Left forelimb (tissue), 1 donor: ENCODE measurements at places on chromosomes 2 and 18.

DNA sequence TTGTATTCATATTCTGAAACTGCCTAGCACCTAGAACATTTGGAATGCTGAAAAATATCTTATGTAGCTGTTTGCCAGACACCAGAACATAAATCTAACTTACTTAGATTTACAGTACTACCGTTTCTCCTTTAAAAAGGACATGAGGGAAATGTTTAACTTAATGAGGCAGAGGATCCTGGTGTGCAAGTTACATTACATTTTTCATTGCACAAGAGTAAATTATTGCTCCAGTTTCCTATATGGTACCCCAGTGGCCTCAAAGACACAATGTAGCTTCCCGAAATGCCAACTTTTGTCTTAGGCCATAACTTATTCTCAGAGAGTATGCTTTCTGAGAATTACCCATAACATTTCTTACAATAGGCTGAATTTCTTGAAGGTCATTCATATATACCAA, 105.5 kb upstream of the DTNA start:
- no peak for DNase-seq

- DNase-seq = peak; percentile 84
Observed at GRCh38 chr2:64646007-64646880, 7.5 kb downstream of the SERTAD2 start.

- DNase-seq = no peak
Observed at GRCh38 chr18:6270771-6271216, 143.9 kb downstream of the L3MBTL4 start.

DNA sequence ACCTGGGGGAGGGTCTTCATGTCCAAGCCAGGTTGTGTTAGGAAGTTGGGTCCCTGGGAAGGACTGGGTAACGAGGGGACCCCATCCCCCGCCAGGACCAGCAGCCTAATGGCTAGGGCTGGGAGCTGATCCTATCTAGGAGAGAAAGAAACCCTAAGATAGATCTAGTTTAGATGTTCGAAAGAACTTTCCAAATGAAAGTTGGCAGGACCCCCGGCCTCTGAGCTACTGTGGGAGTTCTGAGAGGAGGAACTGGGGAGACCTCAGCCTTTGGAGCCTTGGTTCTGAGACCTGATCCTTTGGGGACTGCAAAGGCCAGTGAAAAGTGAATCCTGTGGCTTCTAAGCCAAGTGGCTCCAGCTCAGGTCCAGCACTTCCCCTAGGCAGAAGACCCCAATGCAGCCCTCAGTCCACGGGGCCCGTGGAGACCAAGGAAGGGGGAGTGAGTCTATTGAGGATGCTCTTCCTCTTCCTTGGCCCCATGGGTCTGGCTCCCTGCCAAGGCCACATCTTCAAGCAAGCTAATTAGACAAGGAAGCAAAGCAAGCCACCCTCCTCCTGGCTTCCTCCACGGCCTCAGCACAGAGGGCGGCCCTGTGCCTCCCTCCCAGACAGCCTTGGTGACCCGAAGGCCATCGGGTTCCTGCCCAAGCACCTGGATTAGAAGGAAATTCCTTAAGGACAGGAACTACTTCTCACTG, 23.5 kb downstream of the CCT7 start:
- DNase-seq = no peak

DNA sequence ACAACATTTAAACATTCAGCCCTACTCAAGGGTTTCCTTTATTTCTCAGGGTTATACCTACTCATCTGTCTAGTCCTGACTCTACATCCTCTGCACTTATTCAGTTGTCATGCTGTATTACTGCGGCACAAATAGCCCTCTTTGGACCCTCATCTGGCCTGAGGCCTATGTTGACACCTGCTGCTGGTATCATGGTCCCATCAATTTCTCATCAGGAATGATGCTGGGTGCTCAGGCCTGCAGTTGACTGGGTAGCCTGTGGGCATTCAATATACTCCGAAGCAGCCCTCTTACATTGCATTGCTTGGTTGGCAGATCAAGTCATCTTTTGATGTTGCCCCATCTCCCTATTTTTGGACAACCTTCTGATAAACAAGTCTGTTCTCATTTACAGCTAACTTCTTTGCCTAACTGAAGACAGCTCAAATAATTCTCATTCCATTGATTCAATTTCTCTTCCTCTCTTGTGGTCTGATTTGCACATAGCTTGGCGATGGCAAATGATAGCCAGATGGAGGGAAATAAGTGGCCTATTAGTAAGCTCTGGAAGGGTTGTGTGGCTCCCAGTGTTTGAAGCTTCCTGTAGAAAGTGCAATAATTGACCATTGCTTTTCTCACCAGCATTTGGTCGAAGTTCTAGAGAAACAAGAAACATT, 19.1 kb upstream of the MC4R start:
- DNase-seq = no peak

DNA sequence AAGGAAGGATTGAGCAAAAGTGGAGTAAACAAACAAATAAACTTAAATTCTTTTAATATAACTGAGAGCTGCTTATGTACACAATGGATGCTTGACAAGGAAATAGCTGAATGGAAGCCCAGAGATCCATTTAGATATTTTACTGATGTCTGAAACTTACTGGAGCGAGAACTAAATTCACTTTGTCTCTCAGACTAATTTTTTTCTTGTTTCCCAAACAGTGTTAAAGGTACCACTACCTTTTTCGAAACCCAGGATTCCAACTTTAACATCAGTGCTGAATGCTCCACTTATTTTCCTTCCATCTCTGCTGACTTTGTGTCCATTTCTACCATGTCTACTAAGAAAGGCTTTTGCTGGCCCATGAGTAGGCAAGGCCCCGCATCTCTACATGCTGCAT, 4.0 kb downstream of the EFEMP1 start:
- no peak for DNase-seq

DNA sequence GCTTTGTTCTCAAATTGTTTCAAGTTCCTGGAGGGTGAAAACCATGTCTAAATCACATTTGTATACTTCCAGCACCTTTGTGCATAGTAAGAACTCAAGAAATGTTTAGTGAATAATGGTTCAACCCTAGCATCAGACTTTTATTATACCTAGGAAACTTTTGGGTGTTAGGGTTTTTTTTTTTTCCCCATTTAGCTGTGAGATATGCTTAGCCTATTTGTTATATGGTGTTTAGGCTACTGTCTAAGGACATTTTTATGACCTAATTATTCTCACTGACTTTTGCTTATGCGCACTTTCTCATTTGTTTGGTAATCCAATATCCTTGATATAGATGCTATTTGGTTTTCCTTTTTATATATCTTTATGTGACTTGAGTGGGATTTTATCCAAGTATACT, 164.7 kb downstream of the PHLPP1 start:
- DNase-seq = no peak

- no peak for DNase-seq
Observed at GRCh38 chr2:145789636-145790035, 1269.7 kb upstream of the ZEB2 start.

- DNase-seq = no peak
Observed at GRCh38 chr2:215521031-215521430, 85.2 kb upstream of the FN1 start.

GRCh38 chr2:39523308-39524044, 86.4 kb upstream of the MAP4K3 start:
- DNase-seq = no peak

GRCh38 chr2:1968209-1968987, 224.1 kb upstream of the PXDN start:
- DNase-seq = no peak

GRCh38 chr2:166627893-166628292, 133.8 kb upstream of the SCN7A start:
- no peak for DNase-seq

- DNase-seq = no peak
Observed at GRCh38 chr18:55473058-55473457, 114.9 kb downstream of the TCF4 start.

DNA sequence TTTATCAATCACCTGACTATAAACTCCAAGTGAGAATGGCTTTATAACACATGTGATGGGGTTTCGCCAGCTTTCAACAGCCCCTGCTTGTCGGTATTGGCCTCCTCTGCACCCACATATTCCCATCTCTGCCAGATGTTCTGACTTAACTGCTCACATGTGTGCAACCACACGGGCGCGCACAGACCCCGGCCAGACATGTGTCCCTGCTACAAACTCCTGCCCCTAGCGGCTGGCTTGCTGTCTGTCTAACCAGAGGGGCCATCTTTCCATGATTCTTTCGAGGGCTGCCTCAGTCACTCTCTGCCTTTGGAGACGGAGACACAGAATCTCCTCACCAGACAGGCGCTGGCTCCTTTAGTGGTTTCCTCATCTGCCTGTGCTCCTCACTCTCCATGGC, 15.3 kb downstream of the STON1 start:
- peak; percentile 70 for DNase-seq

GRCh38 chr2:176390276-176391147, 121.3 kb downstream of the MTX2 start:
- no peak for DNase-seq

GRCh38 chr2:25280051-25280687, 61.6 kb downstream of the DNMT3A start:
- no peak for DNase-seq

GRCh38 chr2:187091664-187092063, 242.7 kb upstream of the ZSWIM2 start:
- no peak for DNase-seq

DNA sequence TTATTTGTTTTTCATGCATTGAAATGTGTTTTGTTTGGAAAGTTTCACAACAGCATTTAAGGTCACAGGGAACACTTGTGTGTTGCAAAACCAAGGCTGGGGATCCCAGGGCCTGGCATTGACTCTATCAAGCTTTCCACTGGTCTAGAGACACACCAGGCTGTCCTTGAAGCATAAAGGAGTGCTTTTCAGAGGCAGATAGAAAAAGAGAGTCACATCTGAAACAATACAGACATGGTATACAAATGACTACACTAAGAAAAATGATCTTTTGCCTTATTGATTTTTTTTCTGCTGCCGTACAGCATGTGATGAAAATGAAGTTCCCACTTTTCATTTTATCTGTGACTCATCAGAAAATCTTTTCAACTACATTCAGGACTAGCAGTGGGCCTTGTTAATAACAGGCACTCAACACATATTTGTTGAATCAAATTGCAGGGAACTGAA, 61.9 kb upstream of the ZCCHC2 start:
- no peak for DNase-seq

GRCh38 chr2:32627441-32627813, 423 bp upstream of the TTC27 start:
- no peak for DNase-seq

DNA sequence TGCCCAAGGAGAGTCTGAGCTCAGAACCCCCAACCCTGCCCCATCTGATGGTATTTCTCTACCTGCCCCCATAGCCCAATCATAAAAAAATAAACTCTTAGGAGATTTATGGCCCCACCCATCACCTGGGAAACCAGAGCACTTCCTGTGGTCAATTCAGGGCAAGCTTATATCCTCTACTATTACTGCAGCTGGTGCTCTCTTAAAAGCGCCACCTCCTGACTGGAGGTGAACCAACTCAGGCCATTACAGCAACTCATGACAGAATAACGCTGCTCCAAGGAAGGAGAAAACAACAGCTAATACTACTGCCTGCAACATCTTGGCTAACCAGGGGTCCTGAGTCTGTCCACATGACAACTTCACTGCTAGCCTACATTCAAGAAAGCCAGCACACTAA, 195.7 kb downstream of the MTCL1 start:
- no peak for DNase-seq
